Globus pallidus (tissue), 1 donor: ENCODE measurements at places on chromosomes 7 and 10.

GRCh38 chr7:115494529-115495147 is 535.9 kb downstream of the TFEC start:
- DNase-seq, result no peak

DNA sequence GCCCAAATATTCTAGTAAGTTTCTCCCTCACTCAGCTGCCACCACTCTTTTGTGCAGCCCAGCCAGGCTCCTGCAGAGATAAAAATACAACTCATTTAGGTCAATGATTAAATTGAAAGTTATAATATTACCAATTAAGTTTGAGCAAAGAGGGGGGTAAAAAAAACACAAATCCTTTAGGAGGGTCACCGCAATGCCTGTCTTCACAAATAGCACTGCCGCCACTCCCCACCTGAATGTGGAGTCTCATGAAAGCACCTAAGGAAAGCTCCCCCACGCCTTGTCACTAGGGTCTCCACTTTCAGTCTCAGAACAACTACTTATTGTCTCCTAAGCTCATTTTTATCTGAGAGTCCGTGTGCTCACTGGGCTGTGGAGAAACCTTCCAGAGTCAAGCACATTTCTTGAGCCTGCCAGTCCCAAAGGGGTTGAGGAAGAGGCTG is 148.7 kb downstream of the FGFR2 start:
- no peak for DNase-seq

DNA sequence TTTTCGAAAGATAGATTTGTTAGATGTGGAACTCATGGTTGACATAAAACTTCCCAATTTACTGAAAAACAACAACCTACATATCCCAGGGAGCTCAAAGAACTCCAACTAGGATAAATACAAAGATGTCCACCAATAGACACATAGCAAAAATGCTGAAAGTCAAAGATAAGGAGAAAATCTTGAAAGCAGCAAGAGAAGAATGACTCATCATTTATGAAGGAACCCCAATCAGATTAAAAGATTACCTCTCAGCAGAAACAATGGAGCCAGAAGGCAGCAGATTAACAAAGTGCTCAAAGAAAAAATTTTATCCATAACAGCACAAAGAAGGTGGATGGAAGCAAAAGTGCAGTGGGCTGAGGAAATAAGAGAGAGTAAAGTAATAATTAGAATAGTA is 908.6 kb downstream of the SORCS3 start:
- no peak for DNase-seq

DNA sequence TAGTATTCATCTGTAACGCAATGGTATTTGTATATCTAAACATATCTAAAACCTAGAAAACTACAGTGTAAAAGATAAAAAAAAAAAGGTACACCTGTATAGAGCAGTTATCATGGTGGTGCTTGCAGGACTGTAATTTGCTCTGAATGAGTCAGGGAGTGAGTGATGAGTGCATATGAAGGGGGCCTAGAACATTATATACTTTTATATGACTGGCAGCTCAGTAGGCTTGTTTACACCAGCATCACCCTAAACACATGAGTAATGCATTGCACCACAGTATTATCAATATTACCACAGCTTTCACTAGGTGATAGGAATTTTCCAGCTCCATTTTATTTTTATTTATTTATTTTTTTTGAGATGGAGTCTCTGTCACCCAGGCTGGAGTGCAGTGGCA is 40.8 kb downstream of the TRIM24 start:
- DNase-seq, result no peak

DNA sequence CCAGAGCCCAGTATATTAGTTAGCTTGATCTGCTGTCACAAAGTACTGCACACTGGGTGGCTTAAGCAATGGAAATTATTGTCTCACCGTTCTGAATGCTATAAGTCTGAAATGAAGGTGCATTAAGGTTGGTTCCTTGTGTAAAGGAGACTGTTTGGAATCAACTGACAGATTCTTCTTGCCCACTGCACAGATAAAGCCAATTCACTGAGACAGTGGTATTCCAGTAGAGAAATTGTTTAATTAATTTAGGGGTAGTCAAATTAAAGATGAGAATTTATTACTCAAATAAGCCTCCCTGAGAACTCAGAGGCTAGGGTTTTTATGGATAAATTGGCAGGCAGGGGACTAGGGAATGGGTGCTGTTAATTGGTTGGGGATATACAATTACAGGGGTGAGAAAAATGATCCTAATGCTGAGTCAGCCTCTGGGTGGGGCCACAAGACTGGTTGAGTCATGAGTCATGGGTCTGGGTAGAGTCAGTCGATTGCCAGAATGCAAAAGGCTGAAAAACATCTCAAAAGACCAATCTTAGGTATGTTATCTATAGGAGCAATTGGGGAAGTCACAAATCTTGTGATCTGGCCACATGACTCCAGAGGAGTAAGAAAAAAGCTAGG is 23.5 kb upstream of the SAMD9L start:
- no peak for DNase-seq

DNA sequence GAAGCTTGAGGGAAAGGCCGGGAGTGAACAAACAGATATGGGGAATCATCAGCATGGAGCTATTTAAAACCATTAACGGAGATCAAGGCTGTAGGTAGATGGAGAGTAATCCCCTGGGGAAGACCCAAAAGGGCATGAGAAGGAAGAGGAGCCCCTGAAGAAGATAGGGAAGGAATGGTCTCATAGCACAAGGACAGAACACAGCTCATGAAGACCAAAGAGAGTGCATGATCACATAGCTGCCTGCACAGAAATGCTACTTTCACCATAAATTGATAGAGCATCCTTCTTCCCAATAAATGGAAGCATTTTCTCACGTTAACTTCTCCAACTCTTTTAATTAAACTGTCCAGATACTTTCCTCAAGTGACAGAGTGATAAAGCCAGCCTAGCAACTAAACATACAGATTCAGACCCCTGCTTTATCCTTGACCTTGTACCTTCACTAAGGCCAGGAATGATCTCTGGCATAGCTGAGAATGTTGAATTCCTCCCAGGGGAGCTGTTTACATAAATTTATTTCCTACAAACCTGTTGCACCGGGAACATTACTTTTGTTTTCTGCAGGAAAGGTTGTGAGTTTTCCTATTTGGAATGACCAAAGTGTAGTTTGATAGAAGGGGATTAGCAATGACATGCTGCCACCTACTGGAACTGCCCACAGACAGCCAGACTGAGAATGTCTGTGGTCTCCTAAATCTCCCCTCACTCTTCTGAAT is 110.8 kb upstream of the LRGUK start:
- peak; percentile 52 for DNase-seq

DNA sequence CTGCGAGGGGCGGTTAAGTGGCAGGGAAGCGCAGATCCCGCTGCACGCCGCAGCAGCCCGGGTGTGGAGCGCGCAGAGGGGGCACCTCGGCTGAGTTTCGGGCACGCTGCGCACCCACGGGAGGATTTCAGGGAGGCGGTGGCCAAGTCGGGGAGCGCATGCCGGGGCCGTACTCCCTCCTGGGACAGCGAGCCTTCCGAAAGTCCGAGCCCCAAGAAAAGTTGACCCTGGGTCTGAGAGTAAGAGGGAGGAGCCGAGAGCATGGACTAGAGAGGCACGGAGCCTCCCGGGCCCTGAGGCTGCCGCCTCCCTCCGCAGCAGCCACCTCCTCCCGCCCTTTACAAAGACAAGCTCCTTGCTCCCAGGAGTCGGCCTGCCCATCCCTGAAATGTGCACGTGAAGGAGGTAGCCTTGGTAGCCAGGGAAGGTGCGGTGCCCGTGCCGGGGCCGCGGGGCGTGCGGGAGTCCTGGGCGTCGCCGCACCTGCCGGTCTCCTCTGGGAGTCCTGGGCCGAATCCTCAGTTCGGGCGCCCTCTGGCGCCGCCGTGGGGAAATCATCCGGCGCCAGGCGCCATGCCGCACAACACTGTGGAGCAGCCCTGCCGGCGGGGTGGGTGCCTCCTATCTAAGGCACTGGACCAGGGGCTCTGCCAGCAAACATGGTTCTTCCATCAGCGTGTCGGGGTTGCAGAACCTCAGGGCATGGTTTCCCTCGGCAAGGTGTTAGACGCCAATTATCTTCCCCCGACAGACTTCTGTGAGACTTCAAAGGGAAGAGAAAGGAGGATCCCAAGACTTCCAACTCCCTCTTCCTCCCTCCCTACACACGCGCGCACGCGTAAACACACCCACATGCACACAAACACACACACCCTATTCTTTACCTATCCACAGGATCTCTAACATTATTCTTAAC is 104.0 kb downstream of the TRIL start:
- peak; percentile 81 for DNase-seq

DNA sequence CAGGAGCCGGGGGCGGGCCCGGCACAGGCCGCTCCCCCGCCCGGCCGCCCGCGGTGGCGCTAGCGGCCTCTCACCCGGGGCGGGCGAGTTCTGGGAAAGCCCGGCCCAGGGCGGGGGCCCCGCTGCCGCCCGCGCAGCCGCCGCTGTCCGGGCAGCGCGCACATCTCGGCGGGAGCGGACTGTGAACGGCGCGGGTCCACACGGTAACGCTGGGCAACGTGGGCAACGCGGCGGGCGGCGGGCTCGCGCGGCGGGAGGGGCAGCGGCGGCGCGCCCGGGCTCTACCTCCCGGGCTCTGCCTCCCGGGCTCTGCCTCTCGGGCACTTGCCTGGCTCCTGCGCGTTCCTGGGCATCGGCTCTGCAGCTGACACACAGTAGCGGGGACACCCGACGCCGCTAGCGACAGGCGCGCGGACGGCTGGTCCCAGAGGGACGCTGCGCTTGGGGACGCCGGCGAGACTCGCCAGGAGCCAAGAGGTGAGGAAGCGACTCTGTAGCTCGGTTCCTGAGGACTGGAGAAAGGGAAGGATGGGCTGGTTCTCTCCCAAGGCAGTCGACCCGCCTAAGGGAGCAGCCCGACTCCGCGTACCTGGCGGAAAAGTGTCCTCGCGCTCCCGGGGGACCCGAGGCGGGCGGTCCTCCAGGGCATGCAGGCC is at the start of gene PLCE1:
Gene PLCE1 (plus strand): TSS at position 150 of the 656 bp plus-strand sequence. CDS start 37,116 bp downstream, outside the sequence.
- DNase-seq, result peak; percentile 22

GRCh38 chr10:72133517-72133916 is 45.2 kb upstream of the SPOCK2 start:
- peak; percentile 40 for DNase-seq

- DNase-seq, result no peak
Measured at GRCh38 chr10:93408783-93409182, 73.4 kb downstream of the MYOF start.

DNA sequence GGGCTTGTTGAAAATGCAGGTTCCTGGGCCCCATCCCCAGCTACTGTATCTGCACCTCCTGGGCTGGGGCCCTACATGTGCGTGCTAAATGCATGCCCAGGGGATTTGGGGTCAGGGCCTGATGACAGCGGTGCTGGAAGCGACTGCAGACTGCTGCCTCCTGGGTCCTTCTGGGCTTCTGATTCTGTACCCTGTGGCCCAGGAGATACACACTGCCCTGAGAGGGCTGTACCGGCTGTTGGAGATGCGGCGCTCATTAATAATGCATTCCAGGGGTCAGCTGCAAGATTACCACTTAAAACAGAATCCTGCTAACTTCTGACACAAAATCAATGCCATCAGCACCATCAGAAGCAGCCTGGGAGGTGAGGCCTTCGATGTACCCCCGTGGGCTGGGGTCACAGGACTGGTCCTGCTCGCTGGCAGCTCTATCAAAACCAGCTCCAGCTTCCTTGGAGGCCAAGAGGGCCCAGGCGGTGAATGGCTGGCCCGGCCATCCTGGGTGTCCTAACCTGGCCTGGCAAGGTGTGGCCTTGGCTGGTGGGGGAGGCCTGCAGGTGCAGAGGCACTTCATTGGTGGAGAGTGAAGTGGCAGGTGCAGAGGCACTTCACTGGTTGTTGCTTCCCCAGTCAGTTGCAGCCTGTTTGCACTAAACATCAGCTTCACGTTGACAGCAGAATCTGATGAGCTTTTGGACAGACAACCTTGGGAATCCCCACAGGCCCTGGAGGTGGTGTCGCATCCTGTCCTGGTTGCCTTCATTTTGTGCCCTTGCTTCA is 79.2 kb downstream of the GLRX3 start:
- DNase-seq, result no peak

DNA sequence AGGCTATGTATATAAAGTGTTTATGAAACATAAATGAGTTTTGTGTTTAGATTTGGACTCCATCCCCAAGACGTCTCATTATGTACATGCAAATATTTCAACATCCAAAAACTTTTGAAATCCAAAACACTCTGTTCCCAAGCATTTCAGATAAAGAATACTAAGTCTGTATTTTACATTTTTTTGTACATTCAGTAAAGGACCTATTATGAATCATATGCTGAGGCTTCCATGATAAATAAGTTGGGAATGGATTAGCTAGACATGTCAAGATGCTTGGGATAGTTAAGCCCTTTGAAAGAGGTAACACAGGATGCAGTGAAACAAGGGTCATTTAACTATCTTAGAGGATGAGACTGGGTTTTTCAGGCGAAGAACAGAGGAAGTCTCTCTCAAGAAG is 262.9 kb downstream of the SNX13 start:
- DNase-seq, result no peak

DNA sequence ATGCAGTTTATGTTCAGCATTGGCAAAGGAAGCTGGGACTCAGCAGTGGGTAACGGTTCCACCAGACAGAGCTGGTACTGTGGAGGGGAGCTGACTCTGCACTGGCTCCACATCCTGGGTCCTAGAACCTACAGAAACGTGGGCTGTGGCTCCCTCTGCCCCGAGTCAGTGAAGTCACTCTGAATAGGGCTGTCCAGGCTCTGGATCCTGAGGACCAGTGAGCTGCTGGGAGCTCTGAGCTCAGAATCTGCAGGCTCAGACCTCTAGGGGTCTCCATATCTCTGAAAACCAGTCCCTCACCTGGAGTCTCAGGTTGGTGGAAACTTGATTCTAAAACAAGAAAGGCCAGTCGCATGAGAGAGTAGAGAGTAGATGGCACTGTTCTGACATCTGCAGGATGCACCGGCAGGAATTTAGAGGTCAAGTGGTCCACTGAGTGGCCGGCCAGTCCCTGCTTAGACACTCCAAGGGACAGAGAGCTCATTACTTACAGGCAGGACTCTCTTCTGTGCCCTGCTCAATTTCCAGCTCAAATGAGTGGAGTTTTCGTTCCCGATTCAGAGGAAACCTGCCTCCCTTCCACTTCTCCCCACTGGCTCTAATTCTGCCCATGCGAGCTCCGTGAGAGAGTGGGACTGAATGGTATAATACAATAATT is 18.6 kb downstream of the NPFFR1 start:
- peak; percentile 48 for DNase-seq

DNA sequence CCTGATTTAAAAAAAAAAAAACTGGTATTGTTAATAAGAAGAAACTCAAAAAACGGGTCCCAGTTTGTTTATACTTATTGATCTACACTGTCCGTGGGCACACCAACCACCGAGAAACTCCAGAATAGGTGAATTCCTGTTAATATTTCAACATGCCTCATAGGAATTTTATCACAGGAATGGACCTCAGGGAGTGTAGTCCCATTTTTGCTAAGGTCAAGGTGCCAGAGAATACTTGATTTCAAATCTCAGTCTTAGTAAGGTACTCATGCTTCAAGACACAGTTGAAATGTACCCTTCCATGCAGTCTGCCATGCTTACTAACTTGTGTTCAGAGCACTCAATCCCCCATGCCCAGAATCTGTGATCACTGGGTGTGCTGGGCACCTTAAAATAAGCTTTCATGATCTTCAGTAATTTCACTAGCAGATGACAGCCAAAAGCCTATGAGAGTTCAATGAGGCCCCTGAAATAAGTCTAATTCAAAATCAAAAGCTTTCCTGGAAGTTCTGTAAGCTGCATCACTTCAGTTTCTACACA is 385.7 kb downstream of the TNS3 start:
- DNase-seq, result no peak
